ENCODE measurements at places on chromosomes 1 and 21.

- no peak for DNase-seq
Observed at GRCh38 chr1:168945870-168946269, 160.6 kb upstream of the ATP1B1 start.

DNA sequence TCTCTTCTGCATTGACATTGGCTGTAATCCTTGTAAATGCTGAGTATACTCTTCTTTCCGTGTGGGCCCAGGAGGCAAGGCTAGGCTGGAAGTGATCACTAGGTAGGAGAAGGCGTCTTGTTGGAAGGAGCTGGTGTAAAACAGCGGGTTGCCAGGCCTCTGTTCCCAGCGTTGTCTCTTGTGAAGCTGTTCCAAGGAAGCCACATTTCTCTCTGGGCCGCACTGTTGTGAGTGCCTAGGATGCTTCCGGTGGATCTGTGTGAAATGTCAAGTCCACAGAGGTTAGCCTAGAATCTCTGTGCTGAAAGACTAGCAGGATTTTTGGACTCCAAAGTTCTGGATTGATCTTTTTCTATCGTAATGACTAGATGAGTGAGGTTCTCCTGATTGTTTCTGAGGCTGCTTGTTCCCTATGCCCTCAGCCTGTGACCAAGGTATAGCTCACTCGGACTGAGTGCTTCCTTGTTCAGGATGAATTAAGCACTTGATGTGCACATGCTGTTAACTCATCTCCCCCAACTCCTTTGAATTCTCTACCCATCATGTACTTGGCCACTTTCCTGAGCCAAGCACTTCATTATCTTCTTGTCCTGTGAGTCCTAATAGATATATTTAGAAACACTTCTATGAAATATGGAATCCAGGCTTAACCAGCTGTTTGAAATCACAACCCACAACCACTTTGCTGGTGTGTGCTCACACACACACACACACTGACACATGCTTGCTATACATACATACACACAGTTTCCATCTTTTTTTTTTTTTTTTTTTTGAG is 63.3 kb downstream of the PBX1 start:
- no peak for DNase-seq

DNA sequence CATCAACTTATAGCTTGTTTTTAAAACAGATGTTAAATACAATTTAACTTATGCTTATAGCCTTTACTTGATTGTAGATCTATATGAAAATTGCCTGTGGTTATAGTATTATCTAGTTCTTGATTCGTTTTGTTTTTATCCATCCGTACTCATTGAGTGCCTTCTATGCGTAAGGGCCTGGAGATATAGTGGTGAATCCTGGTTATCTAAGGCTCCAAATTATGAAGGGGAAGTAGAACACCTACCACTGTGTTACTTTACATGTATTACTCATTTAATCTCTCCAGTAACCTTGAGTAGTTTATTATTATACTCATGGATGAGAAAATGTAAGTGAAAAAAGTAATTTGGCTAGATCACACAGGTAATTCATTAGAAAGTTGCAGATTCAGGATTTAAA is 121.8 kb downstream of the OSBPL9 start:
- no peak for DNase-seq

- DNase-seq = no peak
Observed at GRCh38 chr1:172121081-172121717, 279.9 kb downstream of the DNM3 start.

DNA sequence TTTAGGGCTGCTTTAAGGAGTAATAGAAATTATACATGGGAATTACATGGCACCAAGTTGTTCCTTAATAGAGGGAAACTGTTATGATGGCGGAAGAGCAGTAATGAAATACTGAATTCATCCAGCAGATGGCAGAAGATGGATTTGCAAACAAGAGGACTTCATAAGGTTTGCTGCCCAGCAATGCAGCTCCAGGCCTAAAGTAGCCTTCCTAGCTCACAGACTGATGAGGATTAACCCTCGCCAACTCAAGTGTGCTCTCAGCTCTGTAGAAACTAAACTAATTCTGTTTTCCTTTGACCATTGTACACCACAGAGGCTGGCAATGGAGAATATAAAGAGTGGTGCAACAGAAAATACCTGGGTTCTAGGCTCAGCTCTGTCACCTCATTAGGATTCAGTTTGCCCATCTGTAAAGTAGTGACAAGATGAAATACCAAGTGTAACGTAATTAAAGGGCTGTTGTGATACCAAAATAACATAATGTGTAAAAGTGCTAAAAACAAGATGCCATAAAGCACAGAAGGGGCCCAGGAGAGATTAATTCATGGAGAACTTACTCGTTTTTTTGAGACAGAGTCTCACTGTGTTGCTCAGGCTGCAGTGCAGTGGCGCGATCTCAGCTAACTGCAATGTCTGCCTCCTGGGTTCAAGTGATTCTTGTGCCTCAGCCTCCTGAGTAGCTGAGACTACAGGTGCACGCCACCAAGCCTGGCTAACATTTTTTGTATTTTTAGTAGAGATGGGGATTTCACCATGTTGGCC is 102.4 kb upstream of the SERBP1 start:
- DNase-seq = no peak

Measured in stimulated activated CD4-positive, alpha-beta T cell treated with anti-CD3 and anti-CD28 coated beads, Interleukin-4, amount 100 ng/mL, for 4 hours (primary cell).